Astrocyte of the spinal cord (primary cell): ENCODE measurements at places on chromosomes 7 and 10.
A peak's percentile ranks its signal among the peaks of the same experiment; 100 is the strongest.

DNA sequence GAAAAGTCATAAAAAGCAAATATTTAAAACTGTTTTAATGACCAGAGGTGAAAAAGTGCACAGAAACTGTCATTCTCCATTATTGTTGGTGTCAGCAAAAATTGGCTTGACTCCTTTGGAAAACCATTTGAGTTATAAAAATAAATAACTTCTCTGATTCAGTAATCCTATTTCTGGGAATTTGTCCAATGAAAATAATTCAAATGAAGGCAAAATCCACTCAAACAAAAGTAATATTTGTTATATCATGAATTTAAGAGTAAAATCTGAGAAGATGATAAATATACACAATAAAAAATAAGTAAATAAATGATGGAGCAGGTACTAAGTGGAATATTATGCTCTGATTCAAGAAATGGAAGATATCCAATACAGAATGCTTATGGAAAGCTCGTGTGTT, 326.6 kb upstream of the KLF6 start:
- peak; percentile 67 for DNase-seq

DNA sequence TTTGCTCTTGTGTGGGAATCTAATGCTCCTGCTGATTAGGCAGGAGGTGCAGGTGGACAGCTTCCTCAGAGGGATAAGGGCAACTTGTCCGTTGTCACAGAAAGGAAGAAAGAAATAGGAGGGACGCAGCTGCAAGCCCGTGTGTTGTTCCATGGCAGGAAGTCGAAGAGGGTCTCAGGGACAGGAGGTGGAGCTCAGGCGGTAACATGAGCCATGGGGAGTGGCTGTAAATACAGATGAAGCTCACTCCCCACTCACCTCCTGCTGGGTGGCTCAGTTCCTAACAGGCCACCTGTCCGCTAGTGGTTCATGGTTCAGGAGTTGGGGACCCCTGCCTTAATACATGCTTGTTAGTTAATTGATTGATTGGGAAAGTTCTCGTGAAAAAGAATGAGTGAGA, 101.7 kb upstream of the SFMBT2 start:
- no peak for DNase-seq

- no peak for DNase-seq
These were observed 43.0 kb downstream of the SRPK2 start for GRCh38 chr7:105345725-105346124.

DNA sequence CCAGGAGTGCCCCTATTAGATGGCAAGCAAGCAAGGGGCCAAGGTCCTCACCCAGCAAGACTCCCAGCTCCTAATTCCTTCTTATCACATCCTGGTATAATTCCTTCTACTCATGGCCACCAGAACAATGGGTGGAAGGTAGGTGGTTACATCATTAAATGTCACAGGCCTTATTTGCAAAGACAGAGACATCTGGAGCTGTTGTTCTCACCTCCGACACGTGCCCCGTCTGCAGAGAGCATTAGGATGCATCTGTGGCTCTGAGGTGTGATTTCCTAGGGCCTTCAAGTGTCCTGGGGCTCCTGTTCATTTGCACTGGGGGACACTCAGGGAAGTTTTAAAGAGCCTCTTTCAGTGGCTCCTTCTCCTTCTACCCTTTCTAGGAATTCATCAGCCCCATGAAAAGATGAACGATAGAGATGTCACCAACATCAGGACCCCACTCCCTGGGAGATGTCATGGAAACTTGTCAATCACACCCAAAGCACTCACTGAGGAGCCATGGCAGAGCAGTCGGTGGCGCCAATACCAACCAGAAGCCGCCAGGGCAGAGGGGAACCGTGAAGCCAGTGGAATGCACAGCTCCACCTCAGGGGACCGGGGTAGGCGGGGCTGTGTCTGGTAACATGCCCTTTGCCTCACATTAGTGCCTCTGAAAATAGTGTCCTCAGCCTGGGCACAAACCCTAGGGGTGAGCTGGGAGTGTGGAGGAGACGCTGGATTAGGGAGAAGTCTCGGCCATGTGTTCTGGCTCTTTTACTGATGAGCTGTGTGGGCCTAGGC, 2.9 kb upstream of the ATP6V0E2 start:
- no peak for DNase-seq
